ENCODE measurements at places on chromosomes 2 and 18. TPM values are rescaled to one million over a fixed set of nuclear protein-coding genes. Genes with fewer than 3 reads are reported as not detected.
A peak's percentile ranks its signal among the peaks of the same experiment; 100 is the strongest.

DNA sequence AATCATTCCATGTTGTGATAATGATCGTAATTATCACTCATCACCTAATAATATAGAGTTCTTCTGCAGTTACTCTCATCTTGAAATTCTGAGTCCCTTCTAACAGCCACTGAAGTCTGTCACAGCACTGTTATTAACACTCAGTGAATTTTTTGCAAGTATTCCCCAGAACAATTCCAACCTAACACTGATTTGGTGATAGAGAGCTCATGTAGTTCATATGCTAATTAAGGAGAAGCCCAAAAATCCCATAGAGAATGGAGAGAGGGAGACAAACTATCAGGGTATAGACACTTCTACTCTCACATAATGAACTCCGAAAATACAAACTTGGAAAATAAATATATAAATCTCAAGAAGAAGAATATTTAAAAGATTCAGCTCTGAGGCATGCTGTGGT lies 1253.4 kb upstream of the NXPH2 start:
- no peak for DNase-seq

ZAP70 gene
- not detected for total RNA-seq

GRCh38 chr18:53947092-53947640 lies 277.3 kb downstream of the MBD2 start:
- DNase-seq = no peak

GRCh38 chr18:79218605-79219190 lies 149.5 kb downstream of the ATP9B start:
- no peak for DNase-seq

- DNase-seq = no peak
Measured at GRCh38 chr2:120764492-120764891, 28.8 kb downstream of the GLI2 start.

DNA sequence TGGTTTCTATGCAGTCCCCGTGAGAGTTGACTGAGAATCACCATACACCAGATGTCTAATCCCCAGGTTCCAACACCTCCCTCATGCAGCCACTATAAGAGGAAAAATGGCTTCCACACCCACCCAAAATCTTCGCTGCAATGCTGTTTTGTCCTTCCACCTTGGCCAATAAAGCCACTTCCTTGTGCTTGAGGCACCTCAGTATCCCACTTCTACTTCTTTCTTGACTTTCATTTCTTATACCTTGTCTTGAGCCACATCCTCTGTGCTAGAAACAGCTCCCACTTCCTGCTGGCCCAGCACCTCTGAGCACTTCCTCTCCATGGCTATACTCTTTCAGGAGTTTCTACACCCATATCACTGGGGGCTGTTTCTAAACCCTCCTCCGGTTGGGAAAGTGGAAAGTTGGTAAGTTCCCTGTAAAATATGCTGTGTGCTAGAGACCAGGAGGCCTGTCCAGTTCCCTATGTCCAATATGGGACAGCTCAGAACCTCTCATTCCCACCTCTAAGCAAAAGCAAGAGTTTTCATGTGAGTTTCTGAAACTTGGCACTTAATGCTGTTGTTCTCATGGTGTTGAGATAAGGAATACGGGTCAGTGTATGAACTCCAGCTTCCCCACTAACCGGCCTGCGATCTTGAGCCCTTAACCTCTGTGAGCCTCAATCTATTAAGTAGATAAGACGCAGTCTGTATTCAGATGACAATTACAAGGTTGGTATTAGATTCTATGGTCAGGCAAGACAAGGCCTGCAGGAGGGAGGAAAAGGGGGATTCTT lies 209.1 kb upstream of the ID2 start:
- no peak for DNase-seq

- no peak for DNase-seq
Measured at GRCh38 chr2:101831351-101831865, 133.9 kb downstream of the MAP4K4 start.

GRCh38 chr2:66495788-66496640 lies 61.1 kb downstream of the MEIS1 start:
- peak; percentile 95 for DNase-seq

DNA sequence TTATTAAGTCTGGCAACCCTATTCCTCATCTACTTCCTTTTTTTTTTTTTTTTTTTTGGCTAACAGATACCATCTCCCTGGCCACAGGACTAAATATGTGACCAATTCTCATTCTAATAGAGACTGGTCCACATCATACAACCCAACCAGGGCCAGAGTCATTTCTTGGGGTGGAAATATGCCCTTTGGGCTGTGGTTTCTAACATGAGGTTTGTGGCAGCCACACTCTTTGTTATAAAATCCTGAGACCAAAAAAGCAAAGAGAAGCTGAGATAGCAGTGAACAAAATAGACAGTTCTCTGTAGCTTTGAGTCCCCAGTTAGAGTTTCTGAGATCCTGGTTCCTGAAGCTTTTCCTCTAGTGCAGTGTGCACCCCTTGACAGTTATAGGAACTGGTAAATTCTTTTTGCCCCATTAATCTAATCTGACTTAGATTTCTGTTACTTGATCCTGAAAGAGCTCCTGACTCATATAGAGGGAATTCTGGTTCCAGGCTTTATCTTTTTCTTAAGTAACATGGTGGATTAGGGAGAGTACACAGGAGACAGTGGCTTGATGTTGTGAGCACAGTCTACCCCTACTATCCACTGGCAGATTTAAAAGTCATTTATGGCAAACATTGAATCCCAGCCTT lies 86.8 kb downstream of the MAIP1 start:
- DNase-seq = peak; percentile 54

- DNase-seq = no peak
Measured at GRCh38 chr2:81895620-81896250, 1591.2 kb upstream of the LRRTM1 start.

KLF11 gene
- 6.0 TPM for total RNA-seq

SP140 gene
- 1.1 TPM for total RNA-seq

CDH2 gene
- total RNA-seq = 0.25 TPM

- DNase-seq = no peak
Measured at GRCh38 chr2:10688921-10689807, 611 bp downstream of the NOL10 start.

MCM6 gene
- 54.3 TPM for total RNA-seq
